ENCODE measurements at places on chromosomes 3 and 15. TPM values are rescaled to one million over a fixed set of nuclear protein-coding genes. Genes with fewer than 3 reads are reported as not detected.

- H3K27me3 ChIP-seq: no peaks in the 10 kb centered on the region
- no peaks in the 10 kb centered on the region for H3K36me3 ChIP-seq
- DNase-seq: no peak
- H3K27ac ChIP-seq: no peak overlapping the region
- no peak overlapping the region for H3K4me3 ChIP-seq
Observed at GRCh38 chr3:101036676-101037075, 43.5 kb upstream of the ABI3BP start.

GRCh38 chr3:178203165-178203564, 333.1 kb upstream of the KCNMB2 start:
- peaks cover 18% of the 10 kb centered on the region for H3K4me1 ChIP-seq
- H3K27ac ChIP-seq: no peak overlapping the region
- no peaks in the 10 kb centered on the region for H3K36me3 ChIP-seq
- no peaks in the 10 kb centered on the region for H3K27me3 ChIP-seq
- no peak for DNase-seq

GRCh38 chr3:142098964-142099363, 50.4 kb downstream of the TFDP2 start:
- H3K36me3 ChIP-seq: no peaks in the 10 kb centered on the region
- no peak overlapping the region for H3K27ac ChIP-seq
- no peaks in the 10 kb centered on the region for H3K27me3 ChIP-seq
- H3K4me3 ChIP-seq: no peak overlapping the region
- no peak for DNase-seq

- H3K4me3 ChIP-seq: no peak overlapping the region
- no peaks in the 10 kb centered on the region for H3K4me1 ChIP-seq
- H3K36me3 ChIP-seq: peaks cover 14% of the 10 kb centered on the region
- H3K27me3 ChIP-seq: no peaks in the 10 kb centered on the region
- H3K27ac ChIP-seq: no peak overlapping the region
Observed at GRCh38 chr15:45474799-45475198, 47.8 kb downstream of the SLC30A4 start.

DNA sequence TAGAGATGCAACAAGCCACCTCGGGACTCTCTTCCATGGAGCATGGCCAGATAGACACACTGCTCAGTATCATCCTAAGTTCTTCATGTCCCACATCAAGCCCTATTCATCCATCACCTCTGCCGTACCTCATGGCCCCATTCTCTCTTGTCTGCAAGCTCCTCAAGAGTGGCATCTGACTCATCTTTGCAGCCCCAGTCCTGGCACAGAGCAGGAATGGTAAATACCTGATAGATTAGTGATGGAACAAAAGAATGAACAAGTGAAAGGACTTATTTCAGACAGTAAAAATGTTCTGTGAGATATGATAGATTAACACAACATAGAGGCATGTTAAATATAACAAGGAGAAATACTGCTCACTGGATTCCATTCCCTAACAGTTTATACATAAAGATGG, 176.4 kb downstream of the ISL2 start:
- no peaks in the 10 kb centered on the region for H3K27me3 ChIP-seq
- no peak for DNase-seq
- no peaks in the 10 kb centered on the region for H3K36me3 ChIP-seq
- no peak overlapping the region for H3K4me3 ChIP-seq
- no peak overlapping the region for H3K27ac ChIP-seq

The AADACL2 gene
- total RNA-seq: not detected

The EXD1 gene
- not detected for total RNA-seq

The PEX5L gene
- total RNA-seq: not detected

The IGSF11 gene
- not detected for total RNA-seq

The CORO2B gene
- total RNA-seq: 2.8 TPM
